ENCODE measurements at places on chromosomes 2 and 18. TPM values are rescaled to one million over a fixed set of nuclear protein-coding genes. Genes with fewer than 3 reads are reported as not detected.

DNA sequence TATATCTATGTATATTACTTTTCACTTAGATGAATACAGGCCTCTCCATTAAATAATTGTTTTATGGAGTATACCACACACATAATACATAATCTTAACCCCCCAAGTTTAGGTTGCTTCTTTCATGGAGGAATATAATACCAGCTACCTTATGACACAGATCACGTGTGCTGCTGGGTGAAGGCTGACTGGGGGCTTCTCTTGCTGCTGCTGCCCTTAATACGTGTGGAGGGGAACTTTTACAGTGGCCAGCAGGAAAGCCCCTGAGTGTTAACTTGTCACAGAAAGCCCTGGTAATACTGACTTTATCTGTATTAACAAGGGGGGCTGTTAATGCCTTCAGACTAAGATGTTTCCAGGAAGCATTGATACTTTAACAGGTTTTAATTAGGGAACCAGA is 63.1 kb downstream of the LAMA3 start:
- no peaks in the 10 kb centered on the region for H3K27me3 ChIP-seq
- H3K4me3 ChIP-seq, result no peak overlapping the region
- no peak for DNase-seq

Gene NOSTRIN
- 4.1 TPM for total RNA-seq

GRCh38 chr2:219592736-219593135 is 4.9 kb upstream of the STK11IP start:
- H3K27me3 ChIP-seq, result no peaks in the 10 kb centered on the region
- no peak for DNase-seq
- peaks cover 6% of the 10 kb centered on the region for H3K4me1 ChIP-seq
- no peak overlapping the region for H3K27ac ChIP-seq

- no peaks in the 10 kb centered on the region for H3K36me3 ChIP-seq
- no peaks in the 10 kb centered on the region for H3K4me1 ChIP-seq
- no peak overlapping the region for H3K27ac ChIP-seq
These were observed 30.7 kb downstream of the DOCK10 start for GRCh38 chr2:225011585-225011984.

GRCh38 chr2:3741396-3741795 is 38.0 kb downstream of the DCDC2C start:
- H3K27me3 ChIP-seq, result no peaks in the 10 kb centered on the region
- no peaks in the 10 kb centered on the region for H3K4me1 ChIP-seq
- no peak for DNase-seq

DNA sequence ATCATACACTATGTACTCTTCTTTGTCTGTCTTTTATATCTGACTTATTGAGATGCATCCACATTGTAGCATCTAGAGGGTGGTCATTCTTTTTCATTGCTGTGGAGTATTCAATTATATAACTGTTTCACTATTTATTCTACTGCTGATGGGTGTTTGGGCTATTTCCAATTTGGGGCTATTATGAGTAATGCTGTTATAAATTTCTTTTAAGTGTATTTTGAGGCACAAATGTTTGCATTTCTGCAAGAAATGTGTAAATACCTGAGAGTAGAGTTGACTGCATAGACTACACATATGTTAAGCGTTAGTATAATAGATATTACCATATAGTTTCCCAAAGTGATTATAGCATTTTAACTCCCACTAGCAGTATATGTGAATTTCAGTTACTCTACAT is 26.9 kb upstream of the PPP1R1C start:
- no peak overlapping the region for H3K27ac ChIP-seq
- no peaks in the 10 kb centered on the region for H3K36me3 ChIP-seq
- no peak overlapping the region for H3K4me3 ChIP-seq
- no peak for DNase-seq
- H3K4me1 ChIP-seq, result peaks cover 5% of the 10 kb centered on the region
- no peaks in the 10 kb centered on the region for H3K27me3 ChIP-seq

GRCh38 chr2:113370478-113371091 is 66.9 kb upstream of the ZNG1B start:
- no peak overlapping the region for H3K4me3 ChIP-seq
- peak; percentile 49 for DNase-seq
- H3K27ac ChIP-seq, result peak overlapping the region; percentile 87
- H3K36me3 ChIP-seq, result no peaks in the 10 kb centered on the region

Gene LAMA3
- 0.28 TPM for total RNA-seq

GRCh38 chr2:61715506-61715905 is 138.4 kb downstream of the FAM161A start:
- no peaks in the 10 kb centered on the region for H3K36me3 ChIP-seq
- H3K4me3 ChIP-seq, result no peak overlapping the region
- H3K27ac ChIP-seq, result no peak overlapping the region
- H3K4me1 ChIP-seq, result peaks cover 4% of the 10 kb centered on the region
- no peaks in the 10 kb centered on the region for H3K27me3 ChIP-seq
- DNase-seq, result no peak

Gene RBMS1
- 17.1 TPM for total RNA-seq

Gene COL3A1
- total RNA-seq, result 107 TPM

GRCh38 chr18:43606795-43607194 is 329.5 kb upstream of the SYT4 start:
- H3K4me1 ChIP-seq, result no peaks in the 10 kb centered on the region
- no peaks in the 10 kb centered on the region for H3K27me3 ChIP-seq
- no peak overlapping the region for H3K4me3 ChIP-seq

DNA sequence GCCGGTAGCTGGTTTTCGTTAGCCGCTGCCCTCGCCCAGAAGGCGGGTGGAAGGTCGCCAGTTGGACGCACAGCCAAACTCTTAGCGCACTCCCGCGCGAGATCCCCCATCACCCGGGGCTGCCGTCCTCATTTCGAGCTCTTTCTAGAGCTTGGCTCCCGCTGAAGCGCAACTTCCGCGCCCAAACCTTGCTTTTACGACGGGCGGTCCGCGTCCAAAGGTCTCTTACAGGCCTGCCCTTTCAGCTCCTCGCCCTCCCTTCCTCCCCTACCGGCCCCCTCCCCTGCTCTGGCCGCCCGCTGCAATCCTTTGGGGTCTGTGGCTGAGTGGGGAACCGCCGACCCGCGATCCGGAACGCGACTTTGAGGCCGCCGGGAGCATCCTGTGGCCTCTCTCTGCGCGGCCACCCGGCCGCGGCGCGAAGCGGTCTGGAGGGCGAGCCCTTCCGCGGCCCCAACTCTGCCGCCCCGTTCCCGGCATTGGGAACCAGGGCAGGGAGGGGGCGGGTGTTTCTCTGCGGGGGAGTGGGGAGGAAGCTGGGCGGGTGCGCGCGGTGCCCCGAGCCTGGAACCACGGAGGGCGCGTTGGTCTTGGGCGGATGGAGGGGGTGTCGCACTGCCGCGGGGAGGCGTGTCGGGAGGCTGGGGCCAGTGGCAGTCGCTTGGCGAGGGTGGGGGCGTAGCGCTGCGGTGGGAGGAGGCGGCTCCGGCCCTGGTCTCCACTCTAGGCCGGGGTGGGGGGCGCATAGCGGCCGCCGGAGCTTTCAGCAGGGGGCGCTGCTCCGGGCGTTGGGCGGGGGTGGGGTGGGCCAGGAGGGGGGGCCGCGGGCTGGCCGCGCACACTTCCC is at the start of gene GDF7:
Gene GDF7 (plus strand): TSS at position 841 of the 847 bp plus-strand sequence. CDS start 96 bp downstream, outside the sequence.
- H3K27me3 ChIP-seq, result no peaks in the 10 kb centered on the region
- peak; percentile 70 for DNase-seq
- H3K36me3 ChIP-seq, result no peaks in the 10 kb centered on the region
- peaks cover 31% of the 10 kb centered on the region for H3K4me1 ChIP-seq
- H3K4me3 ChIP-seq, result peak within 1 kb of the TSS; percentile 70
- H3K27ac ChIP-seq, result peak within 1 kb of the TSS; percentile 86

GRCh38 chr2:71605781-71606241 is 152.4 kb downstream of the DYSF start:
- no peaks in the 10 kb centered on the region for H3K4me1 ChIP-seq
- H3K27ac ChIP-seq, result no peak overlapping the region
- H3K36me3 ChIP-seq, result peaks cover 9% of the 10 kb centered on the region
- no peak for DNase-seq
- no peaks in the 10 kb centered on the region for H3K27me3 ChIP-seq
- H3K4me3 ChIP-seq, result no peak overlapping the region

DNA sequence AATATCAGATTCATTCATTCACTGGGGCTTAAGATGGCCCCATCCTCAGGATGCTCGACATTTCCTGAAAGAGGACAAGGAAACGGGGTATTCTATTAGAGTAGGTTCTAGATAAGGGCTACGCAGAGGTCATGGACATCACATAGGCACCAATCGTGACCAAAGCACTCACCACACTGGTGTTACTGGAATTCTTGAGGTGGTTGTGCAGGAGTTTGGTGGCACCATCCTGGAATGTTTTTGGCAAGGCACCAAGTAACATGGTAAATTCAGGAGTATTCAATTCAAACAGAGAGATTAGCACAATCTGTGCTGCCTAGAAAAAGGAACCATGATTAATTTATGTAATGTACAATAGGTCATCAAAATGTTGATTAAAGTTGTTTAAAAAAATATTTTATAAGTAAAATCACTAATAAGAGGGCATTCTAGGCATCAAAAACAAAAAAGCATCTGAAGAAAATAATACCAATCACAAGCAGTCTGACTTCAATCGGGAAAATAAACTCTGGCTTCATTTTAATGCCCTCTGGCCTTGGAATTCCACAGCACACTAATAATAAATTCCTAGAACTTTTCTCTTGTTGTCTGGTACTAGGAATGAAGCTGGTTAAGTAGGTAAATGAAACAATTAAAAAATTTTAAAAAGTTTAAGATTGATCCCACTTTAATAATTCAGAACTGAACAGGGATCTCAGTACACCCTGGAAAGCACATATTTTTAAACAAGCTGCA is 102.8 kb upstream of the TFCP2L1 start:
- H3K36me3 ChIP-seq, result peaks cover 7% of the 10 kb centered on the region
- no peak overlapping the region for H3K27ac ChIP-seq
- H3K4me3 ChIP-seq, result no peak overlapping the region
- H3K4me1 ChIP-seq, result no peaks in the 10 kb centered on the region
- no peaks in the 10 kb centered on the region for H3K27me3 ChIP-seq
